ENCODE measurements at places on chromosomes 2 and 18. TPM values are rescaled to one million over a fixed set of nuclear protein-coding genes. Genes with fewer than 3 reads are reported as not detected.
A peak's percentile ranks its signal among the peaks of the same experiment; 100 is the strongest.

DNA sequence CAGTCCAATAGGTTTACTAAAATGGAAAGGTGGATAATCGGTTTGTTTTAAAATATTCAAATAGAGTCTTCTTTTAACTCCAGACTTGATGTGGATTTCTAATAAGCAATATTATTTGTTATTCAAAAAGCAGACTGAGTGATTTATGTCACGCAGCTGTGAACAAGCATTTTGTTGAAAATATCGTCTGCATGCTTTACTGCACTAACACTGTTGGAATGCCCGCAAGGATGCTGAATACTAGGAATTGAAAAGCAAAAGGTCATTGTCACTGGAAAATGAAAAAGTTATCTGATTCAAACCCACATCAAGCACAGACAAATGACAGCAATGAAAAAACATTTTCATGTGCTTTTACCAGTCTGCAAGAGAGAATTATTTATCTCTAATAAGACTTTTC lies 31.1 kb downstream of the CHN1 start:
- no peak overlapping the region for H3K27ac ChIP-seq
- no peaks in the 10 kb centered on the region for H3K4me1 ChIP-seq
- H3K27me3 ChIP-seq: no peaks in the 10 kb centered on the region

DNA sequence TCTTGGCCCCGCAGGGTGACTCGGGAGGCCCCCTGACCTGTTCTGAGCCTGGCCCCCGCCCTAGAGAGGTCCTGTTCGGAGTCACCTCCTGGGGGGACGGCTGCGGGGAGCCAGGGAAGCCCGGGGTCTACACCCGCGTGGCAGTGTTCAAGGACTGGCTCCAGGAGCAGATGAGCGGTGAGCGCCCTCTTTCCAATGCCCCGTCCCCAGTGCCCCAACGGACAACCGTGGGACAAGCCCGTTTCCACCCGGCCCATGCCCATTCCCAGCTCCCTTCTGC lies 2.6 kb upstream of the CHRND start:
- H3K4me3 ChIP-seq: no peak overlapping the region
- H3K27me3 ChIP-seq: peaks cover 3% of the 10 kb centered on the region
- H3K36me3 ChIP-seq: no peaks in the 10 kb centered on the region

GRCh38 chr18:2913398-2914005 lies 66.7 kb downstream of the EMILIN2 start:
- H3K4me1 ChIP-seq: peaks cover 8% of the 10 kb centered on the region
- H3K4me3 ChIP-seq: no peak overlapping the region
- no peaks in the 10 kb centered on the region for H3K27me3 ChIP-seq
- H3K27ac ChIP-seq: no peak overlapping the region

DNA sequence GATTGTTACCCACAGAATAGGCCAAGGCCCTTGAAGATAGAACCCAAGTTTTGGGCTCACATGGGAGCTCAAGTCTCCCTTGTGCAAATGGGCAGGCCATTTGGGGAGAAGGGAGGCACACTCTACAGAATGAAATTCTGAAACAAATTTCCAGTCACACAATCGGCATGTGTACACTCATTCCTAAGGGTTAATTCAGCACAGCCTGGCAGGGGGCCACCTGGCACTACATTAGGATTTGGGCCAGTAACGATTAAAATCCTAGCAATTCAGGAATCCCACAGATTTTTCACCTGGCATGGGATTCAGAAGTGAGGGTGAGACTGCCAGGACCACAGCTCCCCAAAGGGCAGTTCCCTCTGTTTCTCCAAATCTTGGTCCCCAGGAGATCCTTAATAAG lies 46.4 kb downstream of the BMP10 start:
- no peaks in the 10 kb centered on the region for H3K36me3 ChIP-seq
- H3K27me3 ChIP-seq: peaks cover 4% of the 10 kb centered on the region
- DNase-seq: no peak
- H3K4me3 ChIP-seq: no peak overlapping the region
- no peak overlapping the region for H3K27ac ChIP-seq

GRCh38 chr2:213545481-213545880 lies 261.2 kb downstream of the SPAG16 start:
- no peak for DNase-seq
- H3K4me1 ChIP-seq: no peaks in the 10 kb centered on the region

DNA sequence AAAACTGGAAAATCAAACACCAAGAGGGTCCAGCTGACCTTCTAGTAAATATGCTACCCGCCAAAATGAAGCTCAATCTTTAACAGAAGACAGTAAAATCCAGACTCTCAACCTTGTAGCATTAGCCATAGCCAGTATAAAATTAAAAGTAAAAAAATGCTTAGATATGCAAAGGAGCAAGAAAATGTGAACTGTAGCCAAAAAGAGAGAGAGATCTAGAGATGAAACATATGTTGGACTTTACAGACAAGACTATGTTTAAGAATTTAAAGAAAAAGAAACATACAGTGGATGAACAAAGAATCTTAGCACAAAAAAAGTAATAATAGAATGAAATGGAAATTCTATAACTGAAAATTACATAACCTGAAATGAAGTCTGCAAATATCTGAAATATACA lies 344.5 kb downstream of the LRATD1 start:
- no peaks in the 10 kb centered on the region for H3K36me3 ChIP-seq
- H3K4me1 ChIP-seq: no peaks in the 10 kb centered on the region
- DNase-seq: no peak
- no peaks in the 10 kb centered on the region for H3K27me3 ChIP-seq
- H3K27ac ChIP-seq: no peak overlapping the region

- H3K27ac ChIP-seq: no peak overlapping the region
- H3K4me1 ChIP-seq: peaks cover 16% of the 10 kb centered on the region
- no peaks in the 10 kb centered on the region for H3K27me3 ChIP-seq
- peak; percentile 40 for DNase-seq
- H3K36me3 ChIP-seq: no peaks in the 10 kb centered on the region
- H3K4me3 ChIP-seq: no peak overlapping the region
Measured at GRCh38 chr2:68909793-68910674, 38.8 kb upstream of the BMP10 start.

GRCh38 chr18:69889009-69889408 lies 58.7 kb downstream of the CD226 start:
- no peak overlapping the region for H3K27ac ChIP-seq
- H3K4me3 ChIP-seq: no peak overlapping the region
- DNase-seq: no peak
- no peaks in the 10 kb centered on the region for H3K4me1 ChIP-seq
- peaks cover 3% of the 10 kb centered on the region for H3K36me3 ChIP-seq

GRCh38 chr18:51654488-51655326 lies 457.2 kb upstream of the MEX3C start:
- no peaks in the 10 kb centered on the region for H3K27me3 ChIP-seq
- no peak overlapping the region for H3K4me3 ChIP-seq
- no peaks in the 10 kb centered on the region for H3K36me3 ChIP-seq
- DNase-seq: no peak
- peak overlapping the region; percentile 5 for H3K27ac ChIP-seq

Gene TANK
- total RNA-seq: 64.2 TPM

Gene IL18RAP
- 0.54 TPM for total RNA-seq

Gene SLC9A4
- 0.05 TPM for total RNA-seq

Gene ABCB11
- total RNA-seq: not detected

Gene TSPYL6
- total RNA-seq: not detected

Data from GM12878 (cell line).